ENCODE measurements at places on chromosomes 1 and 21. TPM values are rescaled to one million over a fixed set of nuclear protein-coding genes. Genes with fewer than 3 reads are reported as not detected.

DNA sequence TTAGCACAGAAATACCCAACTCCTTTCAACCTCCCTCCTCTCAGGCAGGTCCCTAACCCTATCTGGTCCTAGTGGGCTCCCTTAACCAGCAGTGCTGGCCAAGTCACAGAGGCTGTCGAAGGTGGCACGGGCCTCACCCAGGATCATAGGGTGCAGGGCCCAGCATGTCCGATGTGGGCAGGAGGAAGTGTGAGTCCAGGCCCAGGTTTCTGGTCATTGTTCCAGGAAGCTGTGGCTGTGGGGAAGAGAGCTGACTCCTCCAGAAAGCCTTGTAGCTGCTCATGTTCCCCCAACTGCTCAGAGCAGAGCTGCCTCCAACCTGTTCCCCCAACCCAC is 2.4 kb downstream of the CCDC17 start:
- no peak for DNase-seq
- peaks cover 22% of the 10 kb centered on the region for H3K36me3 ChIP-seq
- H3K4me3 ChIP-seq, result no peak overlapping the region
- H3K27me3 ChIP-seq, result no peaks in the 10 kb centered on the region

ADORA1 gene
- total RNA-seq, result not detected

SFPQ gene
- 334 TPM for total RNA-seq

TSACC gene
- total RNA-seq, result not detected

CLIC4 gene
- total RNA-seq, result 3.8 TPM

- H3K4me3 ChIP-seq, result no peak overlapping the region
- no peaks in the 10 kb centered on the region for H3K27me3 ChIP-seq
- no peaks in the 10 kb centered on the region for H3K36me3 ChIP-seq
Observed at GRCh38 chr1:89085781-89086180, 20.8 kb upstream of the GBP1 start.

CLCN6 gene
- total RNA-seq, result 20.8 TPM

Measured in CD4-positive, alpha-beta memory T cell (primary cell).